ENCODE measurements at places on chromosomes 5 and 9. TPM values are rescaled to one million over a fixed set of nuclear protein-coding genes. Genes with fewer than 3 reads are reported as not detected.
A peak's percentile ranks its signal among the peaks of the same experiment; 100 is the strongest.

GRCh38 chr9:37617161-37617560, 24.8 kb upstream of the TOMM5 start:
- no peak for DNase-seq

DNA sequence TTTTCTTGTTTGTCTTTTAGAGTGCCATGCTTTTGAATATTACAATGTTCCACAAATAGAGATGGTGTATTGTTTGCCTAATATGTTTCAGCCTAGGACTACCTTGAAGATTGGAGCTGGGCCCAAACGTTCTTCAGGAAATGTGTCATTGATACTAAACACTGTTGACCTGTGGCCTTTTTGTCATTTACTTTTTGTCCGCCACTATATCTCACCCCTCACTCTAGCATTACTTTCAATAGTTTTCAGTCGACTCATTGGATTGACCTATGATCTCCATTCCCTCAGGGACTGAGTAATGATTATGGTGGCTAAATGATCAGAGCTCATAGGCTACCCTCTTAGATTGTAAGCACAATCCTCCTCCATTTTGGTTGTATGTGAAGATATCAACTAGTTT, 115.8 kb downstream of the NUDT12 start:
- DNase-seq = no peak

PCDHGA9 gene
- total RNA-seq = 1.3 TPM

DNA sequence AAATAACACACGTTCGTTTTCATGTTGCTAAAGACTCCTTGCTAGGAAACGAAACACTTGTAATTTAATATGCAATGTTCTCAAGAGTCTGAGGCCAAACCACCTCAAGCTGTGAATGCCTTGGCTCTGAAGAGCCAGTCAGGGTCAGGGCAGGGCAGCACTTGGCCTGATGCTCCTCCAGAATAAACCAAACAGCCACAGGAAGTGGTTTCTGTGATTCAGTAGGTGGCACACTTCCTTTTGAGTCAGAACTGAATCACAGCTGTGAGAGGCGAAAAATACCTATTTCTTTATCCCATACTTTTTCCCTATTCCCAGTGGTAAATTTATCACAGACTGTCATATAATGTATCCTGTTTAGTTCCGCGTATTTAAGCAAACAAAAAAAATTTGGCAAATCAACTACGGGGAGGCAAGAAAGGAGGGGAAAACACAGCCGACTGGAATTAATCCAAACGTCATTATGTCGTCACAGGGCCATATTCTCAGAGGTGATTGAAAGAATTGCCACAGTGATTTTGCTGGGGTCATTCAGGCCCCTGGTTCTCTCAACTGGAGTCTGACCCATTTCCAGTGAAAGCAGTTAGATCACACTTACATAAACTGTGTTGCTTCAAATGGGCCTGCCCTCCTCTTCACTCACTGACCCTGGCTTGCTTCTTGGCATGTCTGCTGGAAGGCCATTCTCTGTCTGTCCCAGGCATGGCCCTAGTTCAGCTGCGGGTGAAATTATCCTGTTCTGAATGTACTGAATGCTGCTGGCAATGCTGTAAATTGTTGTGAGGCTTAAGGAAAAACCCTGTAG, 71.2 kb downstream of the ARRDC3 start:
- no peak for DNase-seq

DNA sequence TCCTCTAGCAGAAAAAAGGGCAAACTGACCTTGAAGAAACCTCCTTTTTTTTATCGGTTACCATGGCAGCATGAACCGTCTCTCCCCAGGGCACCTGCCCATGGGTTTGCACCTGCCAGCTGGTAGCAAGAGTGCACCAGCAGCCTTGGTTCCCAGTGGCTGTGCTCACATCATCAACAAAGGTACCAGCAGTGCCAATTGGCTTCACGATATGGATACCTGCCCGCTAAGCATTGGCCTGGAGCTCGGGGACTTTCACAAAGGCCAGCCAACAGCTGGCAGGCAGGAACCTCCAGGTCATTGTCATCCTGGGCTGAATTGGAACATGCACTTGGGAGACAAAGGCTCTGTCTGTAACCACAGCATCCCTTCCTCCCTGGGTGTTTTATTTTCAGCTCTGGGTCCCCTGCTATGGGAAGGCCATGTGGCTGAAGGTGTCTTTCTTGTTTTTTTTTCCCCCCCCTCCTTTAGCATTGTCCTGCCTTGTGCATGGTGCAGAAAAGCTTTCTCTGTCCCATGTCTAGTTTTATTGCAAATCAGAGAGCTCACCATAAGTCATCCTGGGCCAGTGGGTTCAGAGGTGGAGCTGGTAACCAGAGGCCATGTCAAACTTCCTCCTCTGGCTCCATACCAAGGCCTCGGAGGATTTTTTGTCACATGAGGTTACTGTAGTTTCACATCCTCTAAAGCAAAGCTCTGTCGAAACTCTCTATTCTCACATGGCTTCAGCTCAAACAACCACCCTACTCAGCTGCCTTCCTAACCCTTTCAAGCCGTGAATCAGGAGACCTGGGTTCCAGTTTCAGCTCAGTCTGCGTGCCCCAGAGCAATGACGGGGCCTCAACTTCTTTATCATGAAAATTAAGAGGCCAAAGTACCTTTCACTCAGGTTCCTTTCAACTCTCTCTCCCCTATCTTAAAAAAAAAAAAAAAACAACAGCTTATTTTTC, 145.5 kb upstream of the MAP3K1 start:
- peak; percentile 79 for DNase-seq

DNA sequence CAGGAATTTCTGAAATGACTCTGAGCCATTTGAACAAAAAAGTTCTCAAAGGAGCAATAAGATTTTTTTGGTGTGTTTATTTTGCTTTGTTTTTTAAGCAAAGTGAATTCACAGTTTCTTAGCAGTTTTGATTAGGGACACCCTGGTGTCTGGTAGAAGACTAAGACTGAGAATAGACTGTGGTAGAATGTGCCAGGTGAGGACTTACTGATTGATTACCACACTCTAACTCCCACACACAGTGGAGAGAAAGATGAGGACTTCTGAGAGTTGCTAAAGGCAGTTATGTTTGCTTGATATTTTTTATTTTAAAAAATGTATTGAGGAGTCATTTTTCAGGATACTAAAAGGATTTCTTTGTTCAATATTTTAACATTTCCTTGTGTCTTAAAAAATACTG, 175.1 kb downstream of the CD180 start:
- no peak for DNase-seq

DNA sequence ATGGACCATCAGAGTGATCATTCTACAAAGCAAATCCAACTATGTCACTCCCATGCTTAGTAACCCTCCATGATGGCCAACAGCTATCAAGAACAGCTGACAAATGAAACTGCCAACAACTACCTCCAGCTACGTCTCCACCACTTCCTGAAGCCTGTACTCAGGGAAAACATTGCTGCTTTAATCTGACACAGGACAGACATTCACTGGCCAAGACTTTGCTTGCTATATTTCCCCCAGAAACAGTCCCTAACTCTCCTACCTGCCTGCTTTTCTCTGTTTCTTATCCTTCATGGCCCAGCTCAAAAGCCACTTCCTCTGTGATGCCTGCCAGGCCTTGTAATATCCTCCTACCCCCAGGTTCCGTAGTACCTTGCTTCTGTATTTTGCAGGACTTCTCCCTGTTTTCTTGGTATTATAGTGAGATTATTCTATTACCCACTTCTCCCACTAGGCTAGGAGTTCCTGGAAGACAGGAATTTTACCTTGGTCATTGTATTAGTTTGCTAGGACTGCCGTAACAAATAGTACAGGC, 14.7 kb upstream of the RAB14 start:
- DNase-seq = no peak

DNA sequence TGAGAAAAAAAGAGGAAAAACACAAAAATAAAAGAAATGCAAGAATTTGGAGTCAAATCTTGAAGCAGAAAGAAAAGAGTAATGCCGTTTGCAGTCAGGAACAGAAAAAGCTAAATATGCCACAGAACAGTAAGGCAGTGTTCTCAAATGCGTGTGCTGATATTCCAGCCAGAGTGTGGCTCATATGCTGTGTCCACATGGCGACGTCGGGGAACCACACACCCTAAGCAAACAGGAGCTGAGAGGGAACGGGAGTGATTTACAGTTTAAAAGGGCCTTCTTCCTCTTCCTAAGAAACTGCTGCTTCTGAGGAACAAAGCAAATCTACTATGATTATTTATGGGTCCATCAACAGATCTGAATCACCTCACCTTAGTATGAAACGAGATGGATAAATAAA, 42.7 kb downstream of the DDX31 start:
- DNase-seq = no peak

DNA sequence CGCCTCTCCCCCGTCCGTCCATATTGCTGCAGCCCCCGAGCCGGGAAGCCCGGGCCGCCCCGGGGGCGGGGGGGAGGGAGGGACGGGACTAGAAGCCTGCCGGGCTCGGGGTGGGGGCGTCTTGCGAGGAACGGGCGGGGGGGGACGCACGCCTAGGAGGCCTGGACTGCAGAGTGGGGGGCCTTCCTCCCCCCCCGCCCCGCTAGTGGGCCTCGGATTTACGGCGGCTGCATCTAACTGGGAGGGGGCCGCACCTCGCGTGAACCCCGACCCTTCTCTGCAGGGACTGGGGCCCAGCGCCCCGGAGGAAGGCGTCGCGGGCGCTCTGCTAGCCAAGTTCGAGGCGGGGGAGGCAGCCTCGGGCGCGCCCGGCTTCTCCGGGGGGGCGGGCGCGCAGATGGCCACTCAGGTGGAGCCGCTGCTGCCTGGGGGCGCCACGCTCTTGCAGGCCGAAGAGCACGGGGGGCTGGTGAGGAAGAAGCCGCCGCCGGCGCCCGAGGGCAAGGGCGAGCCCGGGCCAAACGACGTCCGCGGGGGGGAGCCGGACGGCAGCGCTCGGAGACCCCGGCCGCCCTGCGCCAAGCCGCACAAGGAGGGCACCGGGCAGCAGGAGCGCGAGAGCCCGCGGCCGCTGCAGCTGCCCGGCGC, at the start of gene LARP1:
Gene LARP1, plus strand, starts transcription at position 17 of the 648 bp plus-strand sequence. Its CDS starts 381 bp downstream, at position 398.
- no peak for DNase-seq

DNA sequence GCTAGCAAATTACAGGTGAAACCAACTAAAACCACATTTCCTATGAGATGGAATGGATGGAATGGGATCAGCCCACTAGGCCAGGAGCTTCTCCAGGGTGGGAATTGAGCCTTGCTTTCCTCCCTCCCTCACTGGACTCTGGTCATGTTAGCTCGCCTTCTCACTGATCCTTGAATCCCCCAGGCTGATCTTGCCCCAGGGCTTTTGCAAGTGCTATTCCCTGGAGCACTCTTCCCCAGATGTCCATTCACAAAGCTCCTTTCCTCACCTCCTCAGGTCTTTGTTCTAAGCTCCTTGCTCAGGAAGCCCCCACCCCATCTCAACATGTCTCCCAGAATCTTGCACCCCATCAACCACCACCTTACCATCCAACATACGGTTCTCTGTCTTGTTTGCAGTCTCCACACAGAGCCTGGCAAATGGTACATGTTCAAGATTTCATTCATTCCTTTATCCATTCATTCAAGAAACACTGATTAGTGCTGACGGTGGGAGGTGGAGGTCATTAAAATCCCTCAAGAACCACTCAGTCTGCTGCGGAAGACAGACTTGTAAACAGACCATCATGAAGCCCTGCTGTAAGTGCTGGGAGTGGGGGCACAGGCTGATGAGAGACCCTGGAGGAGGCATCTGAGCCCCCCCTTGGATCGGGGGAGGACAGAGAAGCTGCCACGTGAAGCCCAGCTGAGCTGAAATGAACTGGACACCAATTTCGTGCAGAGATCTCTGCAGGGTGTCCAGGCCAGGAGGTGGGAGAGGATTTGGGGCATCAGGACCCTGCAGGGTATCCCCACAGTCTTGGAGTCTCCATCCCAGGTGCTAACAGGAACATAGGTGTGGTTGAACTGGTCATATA, 141.7 kb downstream of the BARX1 start:
- DNase-seq = no peak

- no peak for DNase-seq
Measured at GRCh38 chr5:72210888-72211678, 103.8 kb downstream of the MAP1B start.
